ENCODE measurements at places on chromosomes 2 and 18.

- DNase-seq = no peak
These were observed 61.2 kb downstream of the BOD1L2 start for GRCh38 chr18:57208047-57208446.

GRCh38 chr18:65659312-65659711 lies 91.5 kb upstream of the CDH7 start:
- DNase-seq = no peak

DNA sequence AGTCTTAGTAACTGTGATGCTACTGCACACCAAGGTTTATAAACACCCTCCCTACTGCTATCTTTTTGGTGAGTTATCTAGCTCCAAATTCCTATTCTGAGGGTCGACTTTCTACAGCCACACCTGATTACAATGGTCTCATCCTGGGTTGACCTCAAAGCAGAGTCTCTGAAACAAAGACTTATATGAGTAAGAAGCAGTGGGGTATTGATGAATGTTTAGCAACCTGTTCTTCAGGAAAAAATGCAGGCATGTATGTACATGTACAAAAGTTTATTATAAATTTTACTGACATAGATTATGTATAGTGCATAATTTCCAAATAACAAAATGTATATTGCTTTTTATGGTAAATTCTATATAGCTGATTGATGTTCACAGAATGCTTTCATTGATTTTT lies 51.6 kb upstream of the FMNL2 start:
- no peak for DNase-seq

GRCh38 chr2:149690825-149691224 lies 103.2 kb upstream of the MMADHC start:
- peak; percentile 2 for DNase-seq

DNA sequence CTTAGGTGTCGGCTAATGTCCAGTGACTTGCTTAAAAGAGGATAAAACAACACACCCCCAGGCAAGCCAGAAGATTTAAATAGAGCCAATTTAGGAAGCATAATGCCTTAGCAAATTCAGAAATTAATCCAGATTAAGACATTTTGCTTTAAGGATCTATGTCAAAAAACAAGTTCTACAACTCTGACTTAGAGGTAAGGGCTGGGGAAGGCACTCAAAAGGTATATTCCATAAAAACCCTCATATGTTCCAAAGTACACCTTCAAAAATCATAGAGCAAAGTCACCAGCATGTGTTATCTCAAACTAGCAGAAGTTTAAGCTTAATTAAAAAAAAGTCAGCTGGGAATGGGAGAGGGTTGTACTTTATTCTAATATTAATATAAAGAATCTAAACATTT lies 206.4 kb downstream of the NOL4 start:
- DNase-seq = no peak

DNA sequence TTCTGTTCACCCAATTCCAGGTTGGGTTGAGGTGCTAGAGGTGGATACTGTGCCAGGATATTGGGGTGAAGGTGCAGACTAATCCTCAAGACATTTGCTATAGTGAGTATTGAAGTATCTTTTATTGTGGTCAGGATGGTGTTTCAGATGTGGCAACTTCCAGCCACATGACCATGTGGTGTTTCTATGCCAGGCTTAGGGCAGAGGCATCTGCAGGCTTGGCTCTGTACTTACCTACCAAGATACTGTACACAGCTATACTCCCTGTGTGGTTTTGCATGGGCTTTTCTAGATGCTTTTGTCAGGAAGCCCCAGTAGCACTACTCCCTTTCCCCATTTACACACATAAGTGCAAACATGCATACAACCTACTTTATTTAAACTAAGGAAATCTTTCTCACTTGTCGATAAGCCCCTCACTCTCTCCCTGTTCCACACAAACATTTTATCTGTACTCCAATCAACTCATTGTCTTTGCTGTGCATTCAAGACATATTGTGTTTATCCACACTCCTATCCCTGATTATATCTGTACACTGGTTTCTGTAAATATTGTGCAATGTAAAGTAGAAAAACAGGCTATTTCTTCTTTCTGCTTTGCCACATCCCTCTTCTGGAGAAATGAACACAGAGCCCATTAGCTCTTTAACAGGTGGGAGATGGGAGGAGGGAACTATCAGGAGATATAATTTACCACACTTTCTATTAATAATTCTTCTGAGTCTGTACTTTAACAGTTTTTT lies 12.3 kb downstream of the ARL6IP6 start:
- peak; percentile 6 for DNase-seq

- no peak for DNase-seq
These were observed 35.6 kb upstream of the B3GNT7 start for GRCh38 chr2:231359948-231360347.

DNA sequence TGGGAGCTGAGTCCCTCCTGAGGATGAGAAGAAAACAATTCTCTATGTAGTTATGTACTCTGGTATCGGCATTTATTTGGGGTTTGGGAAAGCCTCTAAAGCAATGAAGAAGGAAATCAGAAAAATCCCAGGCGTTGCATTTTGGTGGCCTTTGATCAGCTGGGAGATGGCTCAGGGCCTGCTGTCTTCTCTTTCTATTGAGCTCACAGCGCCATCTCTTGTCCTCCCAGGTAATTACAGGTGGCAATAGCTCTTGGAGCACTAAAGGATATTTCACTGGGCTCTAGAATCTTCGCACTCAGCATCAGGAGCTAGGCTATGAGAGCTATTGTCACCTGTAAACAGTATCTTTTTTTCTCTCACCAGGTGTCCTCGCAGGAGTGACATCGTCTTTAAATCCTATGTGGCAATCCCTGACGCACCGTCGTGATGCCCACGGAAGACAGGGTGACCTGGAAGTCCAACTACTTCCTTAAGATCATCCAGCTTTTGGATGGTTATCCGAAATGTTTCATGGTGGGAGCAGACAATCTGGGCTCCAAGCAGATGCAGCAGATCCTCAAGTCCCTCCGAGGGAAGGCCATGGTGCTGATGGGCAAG lies 76.1 kb upstream of the PMAIP1 start:
- DNase-seq = peak; percentile 31

GRCh38 chr2:202555356-202555755 lies 79.4 kb upstream of the FAM117B start:
- no peak for DNase-seq

DNA sequence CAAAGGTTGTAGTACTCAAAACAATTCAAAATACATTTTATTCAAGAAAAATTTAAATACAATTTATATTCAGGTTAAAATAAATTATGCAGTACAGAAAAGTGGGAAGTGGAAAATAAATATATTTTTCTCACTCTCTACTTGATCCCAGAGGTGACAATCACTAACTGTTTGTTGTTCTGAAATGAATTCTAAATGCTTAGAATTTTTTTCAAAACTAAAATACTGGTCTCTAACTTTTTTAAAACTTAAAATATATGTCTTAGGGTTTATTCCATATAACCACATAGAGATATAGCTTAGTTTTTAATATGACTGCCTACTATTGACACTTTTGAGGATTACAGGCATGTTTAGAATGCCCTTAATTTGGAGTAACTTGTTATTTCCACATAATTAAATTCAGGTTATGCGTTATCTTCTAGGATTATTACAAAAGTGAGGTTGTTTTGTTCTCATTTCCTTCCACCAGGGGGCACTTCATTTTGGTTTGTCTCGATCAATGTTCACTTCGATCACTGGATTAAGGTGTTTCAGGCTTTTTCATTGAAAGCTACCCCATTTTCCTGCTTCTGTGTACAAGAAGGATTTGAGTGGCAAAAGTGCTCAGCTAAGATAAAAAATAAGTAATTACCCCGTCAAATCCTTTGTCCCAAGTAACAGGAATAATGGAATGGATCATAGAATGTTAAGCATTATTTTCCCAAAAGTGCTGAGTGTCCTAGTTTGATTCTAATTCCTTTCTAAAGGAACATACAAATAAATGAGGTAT lies 27.1 kb upstream of the TFPI start:
- peak; percentile 39 for DNase-seq

- no peak for DNase-seq
These were observed 3.9 kb upstream of the TTC39C start for GRCh38 chr18:24010673-24011072.

DNA sequence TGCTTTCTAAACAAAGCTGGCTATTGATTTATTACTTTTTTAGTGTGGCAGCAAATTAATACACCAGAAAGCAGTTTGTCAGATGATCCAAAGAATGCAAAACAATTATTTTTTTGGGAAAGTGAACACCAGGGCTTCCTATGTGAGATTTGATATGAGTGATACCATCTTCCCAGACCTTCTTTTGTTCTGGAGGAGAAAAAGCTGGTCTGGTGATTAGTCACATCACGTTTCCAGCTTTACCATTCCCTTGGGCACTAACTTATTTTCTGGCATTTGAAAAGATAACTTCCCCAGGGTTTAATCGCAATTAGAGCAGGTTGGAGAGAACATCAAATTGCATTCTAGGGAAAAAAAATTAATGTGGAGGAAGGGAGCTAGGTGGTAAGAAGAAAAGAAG lies 182.9 kb upstream of the TANK start:
- DNase-seq = no peak

DNA sequence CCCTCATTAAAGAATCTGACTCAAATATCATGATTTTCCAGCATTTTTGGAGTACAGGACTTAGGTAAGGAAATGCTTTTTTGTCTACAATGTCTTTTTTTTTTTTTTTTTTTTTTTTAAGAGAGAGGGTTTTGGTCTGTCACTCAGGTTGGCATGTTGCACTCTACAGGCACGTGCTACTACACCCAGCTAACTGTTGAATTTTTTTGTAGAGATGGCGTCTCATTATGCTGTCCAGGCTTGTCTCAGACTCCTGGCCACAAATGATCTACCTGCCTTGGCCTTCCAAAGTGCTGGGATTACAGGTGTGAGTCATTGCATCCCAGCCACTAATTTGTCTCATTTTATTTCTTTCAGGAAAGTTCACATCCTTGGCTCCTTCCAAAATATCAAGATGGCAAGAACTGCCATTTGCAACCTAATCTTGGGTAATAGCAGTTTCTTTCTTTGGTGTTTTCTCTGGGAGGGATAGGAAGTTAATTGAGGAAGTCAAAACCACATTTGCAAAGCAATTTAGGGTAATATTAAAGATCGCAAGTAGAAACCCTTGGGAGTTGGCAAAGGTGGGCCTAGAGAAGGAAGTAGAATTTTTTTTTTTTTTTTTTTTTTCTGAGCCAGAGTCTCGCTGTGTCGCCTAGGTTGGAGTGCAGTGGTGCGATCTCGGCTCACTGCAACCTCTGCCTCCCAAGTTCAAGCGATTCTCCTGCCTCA lies 15.5 kb downstream of the PNO1 start:
- no peak for DNase-seq

DNA sequence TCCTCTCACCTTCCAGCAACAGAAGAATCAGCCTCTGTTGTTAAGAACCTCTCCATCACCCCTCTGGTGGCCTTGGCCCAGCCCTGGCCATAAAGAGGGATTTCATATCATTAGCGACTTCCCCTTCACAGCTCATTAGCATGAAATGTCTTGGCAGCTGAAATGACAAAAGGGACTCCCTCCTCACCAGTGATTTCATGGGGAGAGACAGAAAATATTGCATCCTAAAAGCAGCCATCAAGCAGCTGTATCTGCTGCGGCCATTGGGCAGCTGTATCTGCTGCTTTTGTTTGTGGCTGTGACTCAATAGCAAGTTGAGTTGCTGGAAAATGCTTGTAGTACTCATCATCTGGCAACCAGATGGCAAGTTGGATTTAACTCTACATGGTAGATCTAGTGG lies 105.9 kb upstream of the RMDN2 start:
- peak; percentile 92 for DNase-seq

GRCh38 chr18:2970772-2971659 lies 41.9 kb downstream of the LPIN2 start:
- DNase-seq = no peak

GRCh38 chr2:52805901-52806410 lies 961.6 kb upstream of the CHAC2 start:
- DNase-seq = peak; percentile 16

GRCh38 chr2:239751679-239752355 lies 273.3 kb downstream of the NDUFA10 start:
- no peak for DNase-seq

- no peak for DNase-seq
These were observed 94.7 kb downstream of the BIN1 start for GRCh38 chr2:127012215-127012614.

DNA sequence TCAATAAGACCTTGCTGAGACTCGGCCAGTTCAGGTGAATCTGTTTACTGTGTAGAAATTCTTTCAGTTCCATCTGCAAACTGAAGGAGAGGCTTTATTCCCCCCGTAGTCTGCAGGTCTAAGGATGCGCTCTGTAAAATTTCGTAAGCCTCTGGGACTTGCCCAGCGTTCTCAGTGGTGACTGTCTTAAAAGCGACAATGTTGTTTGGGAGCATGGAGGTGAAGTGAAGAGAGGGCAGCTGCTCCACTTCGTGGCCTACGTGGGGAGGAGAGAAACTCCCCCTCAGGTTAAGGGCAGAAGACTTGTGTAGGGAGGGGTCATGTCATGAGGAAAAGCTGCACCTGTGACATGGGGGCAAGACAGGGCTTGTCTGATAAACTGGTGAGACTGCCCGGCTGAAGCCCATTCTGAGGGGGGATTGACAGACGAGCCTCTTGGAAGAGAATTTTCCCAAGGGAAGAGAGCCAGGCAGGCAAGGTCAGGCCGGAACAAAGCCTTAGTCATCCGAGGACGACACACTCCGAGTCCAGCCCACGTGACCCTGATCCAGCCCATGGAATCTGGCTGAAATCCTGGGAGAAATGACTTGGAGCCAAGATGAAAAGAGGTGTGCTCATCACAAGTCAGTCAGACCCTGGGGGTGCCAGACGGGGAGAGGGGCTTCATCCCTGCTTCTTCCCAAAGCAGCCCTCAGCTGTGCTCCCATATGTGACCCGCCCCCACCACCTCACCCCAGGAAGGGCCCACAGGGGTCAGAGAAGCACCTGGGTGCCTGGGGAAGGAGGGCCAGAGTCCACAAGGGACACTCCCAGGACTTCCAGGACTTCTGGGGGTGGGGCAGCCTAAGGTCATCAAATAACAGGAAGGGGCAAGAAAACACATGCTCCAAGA lies 88.5 kb upstream of the SH3BP4 start:
- peak; percentile 84 for DNase-seq

- peak; percentile 24 for DNase-seq
These were observed 214.8 kb downstream of the SP3 start for GRCh38 chr2:173750353-173750801.

- DNase-seq = no peak
These were observed 79.5 kb upstream of the KLF7 start for GRCh38 chr2:207244971-207245925.

- peak; percentile 94 for DNase-seq
These were observed 179.6 kb downstream of the SATB2 start for GRCh38 chr2:199278099-199278498.

DNA sequence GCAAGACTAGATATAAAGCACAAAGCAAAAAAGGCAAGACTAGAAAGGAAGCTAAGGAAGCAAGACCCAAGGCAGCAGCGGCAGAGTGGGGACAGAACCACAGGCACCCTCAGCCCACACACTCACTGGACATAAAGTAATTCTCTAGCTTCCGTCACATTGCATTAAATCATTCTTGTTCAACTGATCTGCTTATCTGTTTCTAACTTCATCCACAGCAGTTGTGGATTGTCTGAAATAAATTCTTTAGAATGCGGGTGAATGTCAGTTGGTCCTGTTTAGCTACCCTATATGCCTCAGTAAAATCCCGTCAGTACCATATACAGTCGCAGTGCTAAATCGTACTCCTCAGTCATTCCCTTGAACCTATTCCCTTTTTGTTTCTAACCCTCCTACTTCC lies 183.2 kb upstream of the SLC39A10 start:
- no peak for DNase-seq
